CD4-positive, CD25-positive, alpha-beta regulatory T cell (primary cell): ENCODE measurements at places on chromosomes 7 and 10. TPM values are rescaled to one million over a fixed set of nuclear protein-coding genes. Genes with fewer than 3 reads are reported as not detected.

DNA sequence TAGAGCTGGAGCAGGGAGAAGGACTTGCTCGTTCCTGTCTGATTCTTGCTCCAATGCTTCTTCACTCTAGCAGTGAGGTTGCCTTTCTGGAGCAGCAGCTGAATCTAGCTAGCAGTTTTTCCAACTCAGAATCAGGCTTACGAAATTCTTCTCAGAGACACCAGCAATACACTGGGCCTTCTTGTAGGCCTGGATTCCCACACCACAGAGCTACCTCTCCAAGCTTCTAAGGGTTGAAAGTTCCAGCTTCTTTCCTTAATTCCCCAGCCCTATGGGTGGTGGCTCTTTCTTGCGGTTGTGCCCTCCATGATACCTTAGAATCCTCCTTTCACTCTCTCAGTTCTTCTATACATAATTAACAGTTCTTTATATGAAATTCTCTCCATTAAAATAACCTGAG lies 586.6 kb downstream of the INHBA start:
- no peaks in the 10 kb centered on the region for H3K36me3 ChIP-seq
- no peaks in the 10 kb centered on the region for H3K4me1 ChIP-seq
- H3K27ac ChIP-seq = no peak overlapping the region
- H3K4me3 ChIP-seq = no peak overlapping the region

DNA sequence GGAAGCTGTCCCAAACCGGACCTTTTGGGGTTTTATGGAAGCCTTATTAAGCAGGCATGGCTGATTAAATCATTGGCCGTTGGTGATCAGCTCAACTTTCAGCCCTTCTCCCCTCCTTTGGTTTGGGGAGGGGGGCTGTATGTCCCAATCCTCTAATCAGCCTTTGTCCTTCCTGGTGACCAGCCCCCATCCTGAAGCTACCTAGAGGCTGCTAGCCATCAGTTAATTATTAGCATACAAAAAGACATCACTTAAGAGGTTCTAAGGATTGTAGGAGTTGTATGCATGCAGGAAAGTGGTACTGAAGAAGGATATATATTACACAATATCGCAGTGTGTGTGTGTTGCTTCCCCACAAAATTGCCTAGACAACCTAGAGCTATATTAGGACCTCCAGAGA lies 553.3 kb upstream of the FZD8 start:
- H3K27me3 ChIP-seq = no peaks in the 10 kb centered on the region
- no peak for DNase-seq
- no peaks in the 10 kb centered on the region for H3K4me1 ChIP-seq
- no peaks in the 10 kb centered on the region for H3K36me3 ChIP-seq
- H3K4me3 ChIP-seq = no peak overlapping the region

DNA sequence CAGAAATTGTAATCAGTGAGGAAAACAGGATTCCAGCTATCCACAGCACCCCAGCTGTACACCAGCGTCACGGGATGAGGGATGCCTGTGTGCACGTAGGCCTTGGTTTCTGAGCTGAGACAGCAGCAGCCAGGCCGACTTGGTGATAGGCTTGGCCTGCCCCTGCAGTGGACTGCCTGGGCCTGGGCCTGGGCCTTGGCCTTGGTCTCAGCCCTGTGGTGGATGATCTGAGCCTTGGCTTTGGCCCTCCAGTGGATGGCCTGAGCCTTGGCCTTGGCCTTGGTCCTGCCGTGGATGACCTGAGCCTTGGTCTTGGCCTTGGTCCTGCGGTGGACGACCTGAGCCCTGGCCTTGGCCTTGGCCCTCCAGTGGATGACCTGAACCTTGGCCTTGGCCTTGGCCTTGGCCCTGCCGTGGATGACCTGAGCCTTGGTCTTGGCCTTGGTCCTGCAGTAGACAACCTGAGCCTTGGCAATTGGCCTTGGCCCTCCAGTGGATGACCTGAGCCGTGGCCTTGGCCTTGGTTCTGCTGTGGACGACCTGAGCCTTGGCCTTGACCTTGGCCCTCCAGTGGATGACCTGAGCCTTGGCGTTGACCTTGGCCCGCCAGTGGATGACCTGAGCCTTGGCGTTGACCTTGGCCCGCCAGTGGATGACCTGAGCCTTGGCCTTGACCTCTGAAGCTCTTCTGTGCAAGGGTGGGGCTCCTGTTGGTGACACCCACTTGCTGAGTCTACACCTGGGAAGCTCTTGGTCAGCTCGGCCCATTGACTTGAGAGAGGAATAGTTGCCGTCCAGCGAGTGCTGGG lies 93.8 kb downstream of the CUX1 start:
- peaks cover 5% of the 10 kb centered on the region for H3K36me3 ChIP-seq
- H3K4me1 ChIP-seq = no peaks in the 10 kb centered on the region
- DNase-seq = no peak
- no peak overlapping the region for H3K27ac ChIP-seq
- no peak overlapping the region for H3K4me3 ChIP-seq
- no peaks in the 10 kb centered on the region for H3K27me3 ChIP-seq

Gene POLR2J2
- 1.4 TPM for polyA plus RNA-seq

Gene ETV1
- polyA plus RNA-seq = 0.15 TPM

Gene CYP3A4
- not detected for polyA plus RNA-seq
